ENCODE measurements at places on chromosomes 13 and 19.

- DNase-seq = no peak
Observed at GRCh38 chr19:49696865-49697264, 5.9 kb downstream of the CPT1C start.

- no peak for DNase-seq
Observed at GRCh38 chr19:11306337-11306736, 10.4 kb downstream of the TSPAN16 start.

DNA sequence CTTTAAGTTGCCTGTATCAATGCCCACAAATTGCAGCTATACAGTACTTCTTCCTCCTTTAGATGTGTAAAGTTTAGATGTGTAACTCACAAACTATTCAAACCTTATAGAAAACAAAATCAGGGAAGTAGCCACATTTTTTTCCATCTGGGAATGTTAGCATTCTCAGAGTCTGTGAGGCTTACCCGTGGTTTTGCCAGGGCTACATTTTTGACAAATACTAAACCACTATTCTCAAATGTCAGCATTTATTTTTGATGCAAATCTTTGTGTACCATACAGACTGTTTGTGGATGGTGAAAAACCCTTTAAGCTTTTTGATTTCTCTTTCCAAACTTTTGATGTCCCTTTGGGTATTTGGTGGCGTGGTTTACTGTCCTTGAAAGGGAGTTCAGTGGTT is 216.4 kb downstream of the POSTN start:
- DNase-seq = no peak

GRCh38 chr13:74867460-74867859 is 614.5 kb downstream of the TBC1D4 start:
- DNase-seq = no peak

- DNase-seq = no peak
Observed at GRCh38 chr13:71770710-71771109, 96.3 kb downstream of the DACH1 start.
